ENCODE measurements at places on chromosomes 5 and 9.

GRCh38 chr9:90499761-90500160 lies 142.9 kb downstream of the DIRAS2 start:
- DNase-seq, result no peak

GRCh38 chr5:1540166-1540565 lies 16.4 kb upstream of the LPCAT1 start:
- no peak for DNase-seq

GRCh38 chr5:34716986-34717385 lies 60.9 kb downstream of the RAI14 start:
- no peak for DNase-seq

GRCh38 chr5:380701-381309 lies 59.3 kb downstream of the AHRR start:
- DNase-seq, result no peak

DNA sequence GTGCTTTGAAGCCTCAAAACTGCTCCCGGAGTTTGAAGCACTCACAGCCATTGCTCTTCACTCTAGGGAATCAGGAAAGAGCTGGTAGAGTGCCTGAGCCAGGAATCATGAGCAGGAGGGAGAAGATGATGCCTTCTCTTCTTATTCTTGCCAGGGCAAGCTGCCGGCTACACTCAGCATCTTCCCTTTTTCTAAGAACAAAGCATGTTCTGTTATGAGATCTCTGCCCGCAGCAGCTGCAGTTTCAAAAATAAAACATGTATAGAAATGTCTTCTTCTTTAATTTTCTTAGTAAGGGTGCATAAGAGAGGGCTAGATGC lies 57.9 kb upstream of the RICTOR start:
- no peak for DNase-seq

GRCh38 chr9:77224746-77225312 lies 47.5 kb downstream of the VPS13A start:
- DNase-seq, result no peak

- no peak for DNase-seq
Observed at GRCh38 chr5:152218694-152219093, 186.4 kb downstream of the NMUR2 start.

- no peak for DNase-seq
Observed at GRCh38 chr5:166369346-166369745, 1922.1 kb upstream of the WWC1 start.

DNA sequence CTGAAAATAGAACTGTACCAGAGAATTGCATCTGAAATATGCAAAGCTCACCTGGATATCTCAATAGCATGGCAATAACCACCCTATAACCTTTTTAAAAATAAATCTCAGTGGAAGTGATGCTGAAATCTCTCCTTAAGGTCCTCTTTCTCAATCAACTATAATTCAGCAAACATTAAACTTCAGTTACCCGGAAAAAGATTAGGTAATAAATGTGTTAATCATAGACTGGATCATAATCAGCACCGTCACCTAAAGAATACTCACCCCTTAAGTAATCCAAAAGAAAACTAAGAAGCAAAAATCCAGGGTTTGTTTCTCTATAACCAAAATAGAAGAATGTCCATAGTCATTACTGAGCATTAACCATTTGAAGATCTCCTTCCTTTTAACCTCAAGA lies 44.3 kb upstream of the DENND4C start:
- DNase-seq, result no peak

DNA sequence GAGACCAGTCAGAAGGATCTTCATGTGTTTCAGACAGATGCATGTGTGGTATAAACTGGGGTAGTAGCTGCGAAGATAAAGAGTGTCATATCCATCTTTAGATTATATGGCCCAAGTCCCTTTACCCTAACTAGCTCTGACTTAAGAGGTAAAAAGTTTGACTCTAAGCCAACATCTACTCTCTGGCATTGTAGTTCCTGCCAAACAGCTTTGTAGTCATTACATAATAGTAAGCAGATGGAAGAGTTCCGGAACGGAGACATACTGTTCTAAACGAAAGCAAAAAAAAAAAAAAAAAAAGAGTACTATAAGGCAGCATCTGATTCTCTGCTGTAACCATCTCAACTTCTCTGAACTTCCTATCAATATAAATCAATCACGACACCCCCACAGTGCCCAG lies 48.8 kb downstream of the CEMIP2 start:
- no peak for DNase-seq

GRCh38 chr5:95899829-95900228 lies 61.8 kb downstream of the ELL2 start:
- no peak for DNase-seq

DNA sequence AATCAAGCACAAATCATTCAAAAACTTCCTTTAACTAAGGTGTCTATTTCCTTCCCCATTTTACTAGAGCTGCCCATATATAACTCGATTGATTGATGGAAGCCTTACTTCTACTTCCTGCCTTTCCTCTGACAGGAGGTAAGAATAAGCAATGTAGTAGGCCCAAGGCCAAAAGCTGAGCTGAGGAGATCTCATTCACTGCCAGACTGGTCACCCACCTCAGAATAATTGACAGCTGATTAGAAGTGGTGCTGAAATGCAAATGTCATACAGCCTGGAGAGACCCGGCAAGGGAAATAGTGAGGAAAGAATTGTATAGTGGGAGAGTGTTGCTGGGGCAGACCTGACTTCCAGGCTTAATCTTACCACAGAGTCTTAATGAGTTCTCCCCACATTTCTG lies 239.9 kb downstream of the SAXO1 start:
- no peak for DNase-seq

GRCh38 chr9:92509050-92509449 lies 26.7 kb downstream of the ECM2 start:
- DNase-seq, result no peak

GRCh38 chr9:104482921-104483570 lies 21.0 kb upstream of the OR13F1 start:
- no peak for DNase-seq

DNA sequence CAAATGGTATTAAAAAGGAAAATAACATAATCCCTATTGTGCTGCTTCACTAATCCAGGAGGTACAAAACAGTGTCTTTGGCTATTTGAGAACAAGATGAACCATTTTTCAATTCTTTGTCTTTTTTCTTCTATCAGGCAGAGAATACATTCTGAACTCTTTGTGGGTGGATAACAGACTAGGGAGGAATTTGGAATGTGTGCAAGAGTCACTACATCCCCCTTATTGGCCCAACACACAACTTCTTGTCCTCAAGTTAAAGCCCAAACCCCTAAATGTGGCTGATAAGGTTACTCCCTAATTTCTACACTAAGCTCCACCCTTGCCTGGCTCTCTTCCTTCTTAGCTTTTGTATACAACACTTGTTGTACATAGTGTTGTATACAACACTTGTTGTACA lies 342.7 kb upstream of the RFX3 start:
- DNase-seq, result no peak

GRCh38 chr9:125255781-125256391 lies 5.7 kb upstream of the GAPVD1 start:
- peak; percentile 61 for DNase-seq

GRCh38 chr9:37157726-37158377 lies 37.5 kb downstream of the ZCCHC7 start:
- peak; percentile 18 for DNase-seq
